T-helper 2 cell treated with Interferon-gamma antibody and Interleukin-4, amounts not matched to agents 5 μg/mL and 100 μg/mL, for 36 hours (primary cell): ENCODE measurements at places on chromosomes 12 and 14.

- DNase-seq: no peak
Measured at GRCh38 chr12:104426926-104427546, 29.7 kb upstream of the CHST11 start.

DNA sequence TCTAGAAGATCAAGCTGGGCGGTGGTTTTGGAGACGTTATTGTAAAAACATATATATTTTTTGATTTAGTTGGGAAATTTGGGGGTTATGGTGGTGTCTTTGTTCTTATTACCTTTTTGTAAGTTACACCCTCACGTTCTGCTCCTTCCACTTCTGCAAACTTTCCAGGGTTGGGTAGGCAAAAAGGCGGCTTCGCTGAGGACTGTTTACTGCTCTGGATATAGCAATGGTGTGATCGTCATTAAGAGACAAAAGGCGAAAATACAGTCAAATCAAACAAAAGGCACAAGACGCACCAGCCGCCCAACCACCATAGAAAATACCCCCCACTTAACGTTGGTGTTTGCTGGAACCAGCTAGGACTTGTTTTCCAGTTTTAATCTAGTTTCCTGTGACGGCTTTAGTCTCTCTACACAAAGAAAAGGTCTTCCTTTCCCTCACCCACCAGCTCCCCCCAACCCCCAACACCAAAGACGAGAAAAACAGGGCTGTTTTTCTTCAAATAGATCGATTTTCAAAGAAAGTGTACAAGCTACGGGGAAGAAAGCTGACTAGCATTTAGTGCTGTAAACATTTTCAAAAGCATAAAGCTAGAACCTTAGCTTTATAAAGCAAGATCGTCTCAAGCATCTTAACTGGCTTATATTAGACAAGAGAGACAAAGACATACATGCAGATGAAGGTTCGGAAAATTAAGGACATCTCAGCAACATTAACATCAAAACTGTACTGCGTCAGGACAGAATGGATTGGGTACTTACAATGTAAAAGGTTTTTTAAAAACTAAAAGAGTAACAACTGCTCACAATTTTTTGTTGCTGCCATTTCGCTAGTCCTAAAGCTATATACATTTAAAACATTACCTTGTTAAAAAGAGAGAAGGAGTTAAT lies 2.0 kb upstream of the SETD1B start:
- DNase-seq: no peak

DNA sequence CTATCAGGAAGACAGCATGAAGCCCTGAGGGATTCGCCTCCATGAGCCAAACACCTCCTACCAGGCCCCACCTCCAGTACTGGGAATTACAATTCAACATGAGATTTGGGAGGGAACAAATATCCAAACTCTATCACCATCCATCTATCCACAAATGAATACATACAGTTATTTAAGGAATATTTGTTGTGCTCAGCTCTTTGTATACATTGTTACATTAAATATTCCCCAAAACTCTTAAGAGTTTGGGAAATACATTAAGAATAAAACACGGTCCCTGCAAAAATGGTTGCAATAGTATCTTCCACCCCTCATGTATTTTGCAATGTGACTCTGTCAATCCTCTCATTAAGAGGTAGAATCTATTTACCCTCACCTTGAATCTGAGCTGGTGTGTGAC lies 109.8 kb upstream of the PLXNC1 start:
- no peak for DNase-seq

- DNase-seq: peak; percentile 53
Measured at GRCh38 chr12:126772171-126772864, 1494.7 kb upstream of the TMEM132C start.

DNA sequence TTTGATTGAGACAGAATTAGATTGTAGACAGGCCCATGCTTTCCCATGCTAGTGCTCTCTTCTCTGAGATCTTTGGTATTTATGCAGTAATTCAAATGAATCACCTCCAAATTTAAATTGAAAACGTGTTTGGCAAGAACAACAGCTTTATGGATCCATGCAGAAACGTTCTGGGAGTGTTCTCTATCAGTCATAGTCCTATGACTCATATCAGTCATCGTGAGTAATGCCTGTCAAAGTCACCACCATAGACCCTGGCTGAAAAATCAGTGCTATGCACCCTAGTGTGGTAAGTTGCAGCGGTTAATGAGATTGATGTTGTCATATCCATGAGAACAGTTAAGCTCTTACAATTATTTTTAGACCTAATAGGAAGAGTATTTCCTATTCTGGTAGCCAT lies 90.1 kb upstream of the FOXG1 start:
- no peak for DNase-seq

GRCh38 chr14:32728526-32728925 lies 210.2 kb upstream of the NPAS3 start:
- DNase-seq: no peak

DNA sequence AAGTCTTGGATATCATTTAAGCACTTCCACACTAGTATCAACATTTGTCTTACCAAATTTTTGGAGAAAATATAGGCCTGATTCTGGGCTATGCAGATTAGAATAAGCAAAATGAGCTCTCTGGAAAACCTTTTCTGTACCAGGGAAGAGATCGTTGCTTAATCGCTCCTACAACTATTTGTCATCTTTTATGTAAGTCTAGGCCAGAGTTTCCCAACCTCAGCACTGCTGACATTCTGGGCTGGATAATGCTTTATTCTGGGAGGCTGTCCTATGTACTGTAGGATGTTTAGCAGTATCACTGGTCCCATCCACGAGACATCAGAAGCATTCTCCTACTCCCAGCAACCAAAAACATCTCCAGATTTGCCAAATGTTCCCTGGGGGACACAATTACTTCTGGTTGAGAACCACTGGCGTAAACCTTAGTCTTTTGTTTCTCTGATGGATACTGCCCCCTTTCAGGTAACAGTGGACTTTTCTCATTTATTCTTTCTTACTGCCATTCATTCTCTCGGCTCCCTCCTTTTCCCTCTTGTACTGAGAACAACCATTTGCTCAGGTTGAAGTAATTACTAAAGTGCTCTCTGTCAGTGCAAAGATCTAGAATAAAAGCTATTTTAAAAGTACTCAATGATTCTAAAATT lies 316.9 kb upstream of the E2F7 start:
- no peak for DNase-seq

GRCh38 chr12:13725049-13725448 lies 256.4 kb downstream of the GRIN2B start:
- no peak for DNase-seq

GRCh38 chr12:80056845-80057244 lies 42.5 kb upstream of the OTOGL start:
- DNase-seq: no peak

GRCh38 chr12:1542599-1542998 lies 51.8 kb downstream of the FBXL14 start:
- no peak for DNase-seq

DNA sequence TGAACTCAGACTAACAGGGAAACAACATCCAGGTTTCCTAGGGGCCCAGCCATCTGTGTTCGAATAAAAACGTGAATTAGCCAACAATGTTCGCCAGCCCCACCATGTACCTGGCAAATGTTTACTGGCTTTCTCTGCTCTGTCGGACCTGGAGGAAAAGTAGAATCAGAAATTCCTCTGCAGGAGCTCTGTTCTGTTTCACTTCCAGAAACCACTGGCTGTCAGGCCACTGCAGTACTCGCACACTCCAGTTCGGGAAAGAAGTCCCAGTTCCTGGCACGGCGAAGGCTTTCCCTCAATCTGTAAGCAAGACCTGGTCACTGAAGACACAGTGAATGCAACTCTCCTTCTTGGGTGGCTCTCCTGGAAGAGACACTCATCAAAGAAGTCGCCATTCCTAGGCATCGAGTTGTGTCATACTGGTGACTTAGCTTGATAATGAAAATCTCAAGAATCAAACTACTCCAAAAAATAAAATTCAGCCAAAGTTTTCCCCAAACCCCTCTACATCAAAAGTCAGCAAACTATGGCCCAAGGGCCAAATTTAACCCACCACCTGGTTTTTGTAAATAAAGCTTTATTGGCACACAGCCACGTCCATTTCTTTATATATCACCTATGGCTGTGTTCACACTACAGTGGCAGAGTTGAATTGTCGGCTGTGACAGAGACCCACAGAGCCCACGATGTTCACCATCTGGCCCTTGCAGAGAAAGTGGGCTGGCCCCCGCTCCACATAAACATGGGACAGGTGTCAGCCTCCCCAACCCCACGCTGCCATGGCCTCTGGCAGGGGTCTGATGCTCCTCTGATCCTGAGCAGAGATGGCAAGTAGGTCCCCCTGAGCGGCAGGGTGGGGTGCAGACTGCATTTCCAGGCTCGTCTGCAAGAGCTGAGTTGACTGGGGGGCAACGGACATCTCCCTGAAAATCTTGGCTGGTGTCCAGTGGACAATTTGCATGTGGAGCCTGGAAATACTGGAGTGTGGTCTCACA lies 189.2 kb upstream of the DIO3 start:
- DNase-seq: no peak

GRCh38 chr12:128079446-128079845 lies 187.5 kb upstream of the TMEM132C start:
- no peak for DNase-seq

DNA sequence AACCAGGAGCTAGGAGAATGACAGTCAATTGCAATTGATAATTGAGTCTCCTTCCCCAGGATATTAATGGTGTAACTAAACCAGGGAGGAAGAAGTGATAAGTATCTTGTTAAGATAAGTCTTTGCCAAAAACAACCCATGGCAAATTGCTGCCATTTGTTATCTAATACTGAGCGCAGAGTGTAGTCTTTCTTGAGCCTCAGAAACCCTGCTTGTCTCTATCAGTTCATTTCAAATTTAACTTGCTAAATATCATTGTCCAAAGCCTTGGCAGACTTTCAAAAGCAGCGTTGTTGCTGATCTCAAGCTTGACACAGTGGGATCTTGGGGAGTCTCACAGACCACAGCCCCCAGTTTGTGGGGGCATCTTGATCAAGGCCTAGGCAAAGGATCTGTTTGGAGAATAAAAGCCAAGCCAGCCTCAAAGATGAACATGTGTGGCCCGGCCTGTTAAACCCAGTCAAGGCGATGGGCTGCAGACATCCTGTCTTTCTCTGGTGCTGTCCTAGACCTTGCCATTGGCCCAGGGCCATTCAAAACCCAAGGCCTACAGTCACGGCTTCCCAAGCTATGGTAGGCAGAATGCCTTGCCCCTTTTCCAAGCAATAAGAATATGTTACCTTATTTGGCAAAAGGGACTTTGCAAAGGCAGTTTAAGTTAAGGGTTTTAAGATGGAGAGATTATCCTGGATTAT lies 164.2 kb downstream of the CHST11 start:
- no peak for DNase-seq

DNA sequence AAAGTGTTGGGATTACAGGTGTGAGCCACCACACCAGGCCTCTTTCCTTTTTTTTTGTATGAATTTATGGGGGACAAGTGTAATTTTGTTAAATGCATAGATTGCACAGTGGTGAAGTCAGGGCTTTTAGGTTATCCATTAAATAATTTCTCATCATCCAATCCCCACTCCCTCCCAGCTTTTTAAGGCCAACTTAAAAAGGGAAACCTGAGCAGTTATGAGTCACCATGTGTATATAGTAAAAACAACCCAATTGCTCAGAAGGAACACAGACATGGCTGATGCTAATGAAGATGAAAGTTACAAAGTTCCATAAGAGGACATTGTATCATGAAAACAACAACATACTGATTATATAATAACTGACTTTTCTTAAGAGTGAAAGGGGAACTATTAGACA lies 25.6 kb upstream of the ARID2 start:
- DNase-seq: no peak

GRCh38 chr12:121697093-121697698 lies 15.4 kb upstream of the TMEM120B start:
- no peak for DNase-seq

- DNase-seq: no peak
Measured at GRCh38 chr12:22089486-22089885, 43.5 kb downstream of the CMAS start.

- DNase-seq: no peak
Measured at GRCh38 chr12:132437943-132438700, 51.8 kb upstream of the FBRSL1 start.

DNA sequence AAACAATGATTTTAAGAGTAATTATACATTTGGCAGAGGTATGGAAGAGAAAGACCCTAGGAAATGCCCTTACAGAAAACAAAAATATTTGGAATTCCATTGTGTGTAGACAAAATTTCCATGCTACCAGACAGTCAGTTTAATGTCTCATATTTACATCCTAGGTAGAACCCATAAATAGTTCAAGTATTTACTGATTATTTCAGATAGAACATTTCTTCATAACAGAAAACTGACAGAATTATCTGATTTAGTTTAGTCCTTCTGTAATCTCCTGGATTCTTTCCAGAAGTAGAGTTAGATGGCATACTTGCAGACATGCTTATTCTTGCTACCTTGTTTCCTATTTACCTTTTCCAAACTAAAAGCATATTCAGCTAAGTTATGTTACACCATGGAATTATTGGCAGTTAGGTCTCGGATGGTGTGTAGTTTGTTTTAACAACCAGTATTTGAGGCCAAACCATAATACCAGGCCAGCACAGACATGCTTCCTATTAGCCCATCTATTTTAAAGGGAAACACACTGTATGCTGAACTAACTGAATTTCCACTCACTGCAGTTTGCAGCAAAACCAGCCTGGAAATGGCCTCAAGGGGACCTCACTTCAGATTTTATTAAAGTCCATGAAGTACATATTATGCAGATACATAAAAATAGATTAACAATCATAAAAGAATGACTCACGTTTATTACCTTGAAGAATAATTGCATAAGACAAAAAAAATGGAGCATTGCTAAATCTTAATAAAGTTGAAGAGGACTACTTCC lies 126.6 kb upstream of the LRIG3 start:
- DNase-seq: no peak

- DNase-seq: no peak
Measured at GRCh38 chr12:94172973-94173372, 24.6 kb downstream of the PLXNC1 start.

DNA sequence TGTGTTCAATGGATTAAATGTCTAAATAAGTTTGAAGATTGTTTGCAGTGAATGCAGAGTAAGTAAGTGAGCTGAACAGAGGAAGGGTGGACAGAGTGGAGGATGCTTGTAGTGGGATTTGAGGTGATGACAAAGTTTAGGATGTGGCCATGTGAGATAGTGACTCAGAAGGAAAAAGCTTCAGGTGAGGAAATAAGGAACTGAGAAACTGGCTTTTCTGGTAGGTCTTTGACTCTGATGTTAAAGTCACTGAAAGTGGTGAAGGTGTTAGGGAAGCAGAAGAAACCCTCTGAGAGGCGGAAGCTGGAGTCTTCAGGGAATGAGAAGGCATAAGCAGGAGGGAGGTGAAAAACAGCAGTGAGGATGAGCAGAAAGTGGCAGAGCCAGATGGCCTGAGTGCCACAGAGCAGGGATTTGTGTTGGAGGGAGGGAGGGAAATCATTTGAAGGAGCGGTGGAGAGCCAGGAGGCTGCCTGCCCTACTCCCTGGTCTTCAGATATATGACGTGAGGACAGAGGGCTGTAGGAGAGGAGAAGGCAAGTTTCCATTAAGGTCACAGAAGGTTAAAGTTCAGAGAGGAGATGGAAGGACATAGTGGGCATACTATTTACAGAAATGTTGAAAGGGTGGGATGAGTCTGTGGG lies 24.8 kb downstream of the RGS6 start:
- DNase-seq: no peak

DNA sequence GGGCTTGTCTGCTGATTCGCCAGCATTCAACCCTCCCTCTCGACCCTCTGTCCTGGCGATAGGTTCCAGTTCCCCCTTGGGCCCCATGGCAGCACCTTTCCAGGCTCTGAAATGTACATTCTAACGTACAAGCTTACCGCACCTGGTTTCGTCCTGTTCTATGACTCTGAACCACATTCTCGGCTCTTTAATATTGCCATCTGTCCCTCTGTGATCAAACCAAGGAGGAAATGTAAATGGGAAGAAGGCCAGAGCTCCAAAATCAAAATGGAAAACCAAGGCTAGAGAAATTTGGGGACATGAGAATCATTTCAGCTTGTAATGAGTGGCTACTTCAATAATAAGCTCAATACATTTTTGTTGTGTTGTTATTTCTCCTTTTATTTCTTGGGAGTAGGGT lies 117.2 kb downstream of the TTC7B start:
- DNase-seq: no peak
